Renal pelvis (tissue), 12 donors: ENCODE measurements at places on chromosomes 6 and 20. TPM values are rescaled to one million over a fixed set of nuclear protein-coding genes. Genes with fewer than 3 reads are reported as not detected.

GRCh38 chr6:30641048-30641447 is 5.9 kb upstream of the C6orf136 start:
- no peak for DNase-seq

DNA sequence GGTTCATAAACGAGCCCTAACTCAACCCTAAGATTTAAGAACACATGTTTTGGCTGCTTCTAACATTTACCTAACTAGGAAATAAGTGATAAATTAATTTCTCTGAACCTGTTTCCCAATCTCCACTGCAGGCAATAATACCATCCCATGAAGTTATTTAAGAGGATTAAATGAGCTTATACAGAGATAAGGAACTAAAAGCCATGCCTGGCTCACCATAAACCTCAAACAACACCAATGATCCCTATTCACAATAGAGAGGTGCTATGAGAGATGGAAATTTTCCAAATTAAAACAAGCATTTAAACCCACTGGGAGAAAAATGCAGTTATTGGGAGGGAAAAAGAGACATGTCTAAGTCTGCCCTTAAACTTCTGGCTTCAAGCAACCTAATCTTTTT is 33.9 kb upstream of the KLHL31 start:
- no peak for DNase-seq

- no peak for DNase-seq
These were observed 102.4 kb downstream of the MTHFD1L start for GRCh38 chr6:150967910-150968309.

- no peak for DNase-seq
These were observed 83.4 kb upstream of the ASF1A start for GRCh38 chr6:118810420-118811027.

- DNase-seq = no peak
These were observed 12.1 kb downstream of the SCAND1 start for GRCh38 chr20:35942243-35942642.

DNA sequence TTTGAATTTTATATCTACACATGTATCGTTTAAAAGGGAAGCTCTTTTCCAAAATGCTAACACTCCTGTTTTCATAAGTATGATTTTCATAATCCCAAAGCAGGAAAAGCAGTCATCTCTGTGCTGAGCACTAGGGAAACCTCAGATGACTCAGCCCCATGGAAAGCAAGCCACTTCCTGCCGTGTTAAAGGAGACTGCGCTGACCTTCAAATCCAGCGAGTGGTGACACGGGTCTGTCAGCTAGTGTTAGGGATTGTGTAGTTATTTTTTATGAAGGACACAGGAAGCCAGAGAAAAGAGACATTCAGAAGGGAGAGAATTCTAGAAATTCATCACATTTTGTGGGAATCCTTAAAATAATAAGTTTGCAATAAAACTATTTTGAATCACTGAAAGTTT is 57.0 kb upstream of the CD93 start:
- no peak for DNase-seq

GRCh38 chr6:1388630-1389368 is 577 bp upstream of the FOXF2 start:
- no peak for DNase-seq

GRCh38 chr6:81939766-81940165 is 187.3 kb upstream of the TENT5A start:
- no peak for DNase-seq

DNA sequence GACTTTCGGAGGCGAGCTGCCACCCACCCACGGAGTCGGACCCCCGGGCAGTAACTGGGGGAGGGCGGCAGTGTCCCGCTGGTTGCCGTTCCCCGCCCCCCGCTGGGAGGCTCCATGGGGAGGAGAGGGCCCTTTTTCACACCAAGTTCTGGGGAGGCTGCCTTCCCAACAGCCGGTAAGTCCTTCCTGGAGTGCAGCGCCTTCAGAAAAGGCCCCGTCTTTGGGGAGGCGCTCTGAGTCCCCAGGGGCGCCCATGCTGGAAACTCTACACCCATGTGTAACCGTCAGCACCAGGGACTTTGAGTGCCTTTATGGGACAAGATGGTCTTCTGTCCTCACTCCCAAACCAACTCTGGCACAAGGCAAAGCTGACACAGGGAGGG is 430 bp upstream of the SOX18 start:
- no peak for DNase-seq

The SIRPA gene
- polyA plus RNA-seq = 28.1 TPM

The GINS1 gene
- 18.1 TPM for polyA plus RNA-seq

The TSHZ2 gene
- polyA plus RNA-seq = 12.5 TPM

The C20orf204 gene
- polyA plus RNA-seq = 1.3 TPM

The RALY gene
- polyA plus RNA-seq = 183 TPM

The TMEM151B gene
- polyA plus RNA-seq = 1.2 TPM

The SIRPB1 gene
- polyA plus RNA-seq = 1.5 TPM
